ENCODE measurements at places on chromosomes 16 and 17.

DNA sequence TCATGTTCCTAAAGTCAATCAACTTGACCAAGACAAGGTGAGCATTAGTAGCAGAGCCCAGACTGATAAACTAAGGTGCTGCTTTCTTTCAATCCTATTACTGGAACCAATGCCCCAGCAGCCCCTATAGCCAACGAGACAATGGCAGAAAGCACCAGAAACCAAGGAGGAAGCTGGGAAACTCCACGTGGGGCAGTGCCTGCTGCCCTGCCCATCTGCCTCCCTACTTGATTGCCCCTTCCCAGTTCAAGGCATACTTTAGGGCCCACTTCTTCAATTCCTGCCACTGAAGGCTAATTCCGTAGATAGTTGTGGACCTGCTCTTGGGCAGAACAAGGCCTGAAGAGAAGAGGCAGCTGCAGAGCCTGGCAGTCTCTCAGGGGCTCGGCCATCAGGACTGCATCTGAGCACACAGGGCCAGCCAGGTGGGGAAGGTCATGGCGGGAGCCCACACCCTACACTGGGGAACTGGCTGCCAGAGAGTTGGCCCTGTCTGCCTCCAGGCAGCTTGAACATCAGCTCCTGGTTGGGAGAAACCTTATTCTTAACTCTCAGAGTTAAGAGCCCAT is 30.9 kb downstream of the WSB1 start:
- DNase-seq: no peak

DNA sequence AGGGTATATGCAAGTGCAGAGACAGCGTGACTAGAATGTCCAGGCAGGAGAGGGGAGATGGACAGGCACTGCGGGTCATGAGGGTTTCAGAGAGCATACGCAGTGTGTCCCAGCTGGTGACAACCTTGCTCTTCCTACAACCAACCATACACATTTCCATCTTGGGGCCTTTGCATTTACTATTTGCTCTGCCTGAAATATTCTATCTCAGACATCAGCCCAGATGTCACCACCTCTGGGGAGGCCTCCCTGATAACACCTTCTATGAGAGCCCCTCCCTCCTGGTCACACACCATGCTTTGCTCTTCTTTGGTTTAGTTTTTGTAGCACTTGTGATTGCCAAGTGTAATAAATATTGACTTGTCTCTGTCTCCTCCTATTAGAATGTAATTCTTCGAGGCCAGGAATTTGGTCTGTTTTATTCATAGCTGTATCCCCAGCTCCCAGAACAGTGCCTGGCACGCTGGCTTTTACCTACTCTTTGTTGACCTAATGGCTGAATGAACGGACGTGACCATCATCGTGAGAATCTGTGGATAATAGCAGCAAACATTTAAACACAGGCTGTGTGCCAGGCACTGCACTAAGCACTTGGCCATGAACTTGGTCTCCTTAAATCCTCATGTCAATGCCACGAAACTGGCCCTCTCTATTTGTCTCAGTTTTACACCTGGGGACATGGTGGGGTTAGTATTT is 51.9 kb downstream of the PLCG2 start:
- no peak for DNase-seq

DNA sequence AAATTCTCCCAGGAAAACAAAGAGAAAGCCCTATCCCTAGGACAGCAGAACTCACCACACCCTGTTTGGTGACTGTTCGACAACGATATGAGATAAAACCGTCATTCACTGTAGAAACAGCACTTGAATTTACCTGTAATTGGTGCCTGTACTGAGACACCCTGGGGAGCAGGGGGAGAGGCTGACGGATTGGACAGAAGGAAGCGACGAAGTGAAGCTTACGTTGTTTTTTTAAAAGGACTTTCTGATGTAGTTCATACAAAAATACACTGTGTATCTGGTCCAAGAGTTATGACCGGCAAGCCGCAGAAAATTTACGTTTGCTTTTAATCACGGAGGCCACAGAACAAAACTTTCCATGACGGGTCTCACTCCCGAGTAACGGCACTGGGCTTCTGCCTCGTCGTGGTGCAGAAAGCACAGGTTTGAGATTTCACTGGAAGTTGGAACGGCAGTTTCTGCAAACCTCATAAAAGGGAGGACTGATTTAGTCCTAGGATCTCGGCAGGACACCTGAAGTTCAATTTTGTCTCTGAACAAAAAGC is 9.7 kb downstream of the NXN start:
- no peak for DNase-seq

- DNase-seq: no peak
Observed at GRCh38 chr16:86942151-86943051, 364.1 kb downstream of the FOXL1 start.

- no peak for DNase-seq
Observed at GRCh38 chr16:86319585-86320236, 190.6 kb upstream of the FOXF1 start.

DNA sequence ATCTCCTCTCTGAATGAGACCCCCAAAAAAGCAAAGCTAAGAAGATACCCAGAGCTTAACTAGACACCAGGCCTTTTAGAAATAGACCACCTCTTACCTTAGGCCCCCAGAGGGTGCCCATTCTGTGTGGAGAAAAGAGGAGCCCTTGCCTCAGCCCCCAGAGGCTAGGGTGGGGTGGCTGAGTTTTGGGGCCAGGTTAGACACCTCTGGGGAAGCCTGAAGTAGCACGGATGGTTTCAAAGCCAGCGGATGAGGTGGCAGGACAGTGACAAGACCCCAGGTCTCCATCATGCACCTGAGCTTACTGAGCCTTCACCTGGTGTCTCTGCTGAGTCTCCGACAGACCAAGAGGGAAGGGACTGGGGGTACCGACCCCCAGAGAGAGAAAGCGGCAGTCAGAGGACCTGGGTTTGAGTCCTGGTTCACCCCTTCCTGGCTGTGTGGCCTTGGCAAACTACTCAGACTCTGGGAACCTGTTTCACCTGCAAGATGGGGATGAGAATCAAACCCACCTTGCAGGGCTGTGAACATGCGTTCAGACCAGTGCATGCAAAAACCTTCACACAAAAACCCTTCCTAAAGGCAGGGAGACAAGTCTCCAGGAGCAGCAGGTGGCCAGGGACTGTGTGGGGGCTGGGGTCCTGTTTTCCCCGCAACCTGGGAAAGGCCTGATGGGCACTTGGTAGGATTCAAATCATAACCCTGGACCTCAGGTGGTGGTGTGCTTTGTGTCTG is 7.7 kb downstream of the SCGB1C2 start:
- DNase-seq: no peak

DNA sequence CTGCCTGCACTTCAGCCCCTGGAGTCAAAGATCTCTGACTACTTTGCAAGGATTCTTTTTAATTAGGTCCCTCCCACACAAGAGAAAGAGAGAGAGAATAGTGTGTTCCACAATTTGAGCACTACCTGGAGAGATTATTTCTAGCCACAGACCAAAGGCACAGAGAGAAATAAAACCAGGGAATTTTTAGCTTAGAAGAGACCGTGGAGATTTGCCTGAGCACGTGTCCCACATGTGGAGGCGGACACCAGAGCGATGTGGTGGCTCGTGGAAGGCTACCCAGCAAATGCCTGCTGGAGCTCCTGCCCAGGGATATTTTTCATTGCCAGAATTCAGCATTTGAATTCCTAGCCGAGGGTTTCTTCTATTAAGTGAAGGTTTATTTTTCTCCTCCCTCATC is 50.6 kb downstream of the MGAT5B start:
- no peak for DNase-seq

All from stimulated activated naive CD8-positive, alpha-beta T cell treated with anti-CD3 and anti-CD28 coated beads, Interleukin-15, Interleukin-2, amounts not matched to agents 100 U/mL and 50 U/mL, for 24 hours (primary cell).